ENCODE measurements at places on chromosomes 7 and 10. TPM values are rescaled to one million over a fixed set of nuclear protein-coding genes. Genes with fewer than 3 reads are reported as not detected.
A peak's percentile ranks its signal among the peaks of the same experiment; 100 is the strongest.

DNA sequence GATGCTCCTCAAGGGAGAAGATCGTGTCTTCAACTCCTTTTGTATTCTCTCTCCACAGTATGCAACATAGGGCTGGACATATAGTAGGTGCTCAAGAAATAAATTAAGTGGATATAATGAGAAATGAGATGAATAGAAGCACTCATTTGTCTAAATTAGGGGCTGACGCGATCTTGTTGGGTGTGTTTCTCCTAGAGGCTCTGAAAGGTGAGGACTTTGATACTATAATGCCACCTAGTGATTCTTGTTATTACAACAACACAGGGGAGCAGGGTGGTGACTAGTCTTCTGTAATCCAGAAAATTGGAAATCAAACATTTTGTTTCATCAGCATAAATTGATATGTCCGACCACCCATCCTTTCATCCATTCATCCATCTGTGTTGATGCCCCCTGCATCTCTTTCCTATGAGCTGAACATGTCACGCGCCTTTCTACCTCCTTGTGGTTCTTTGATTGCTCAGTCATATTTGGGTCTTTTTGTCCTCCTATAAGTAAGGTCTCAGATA is 3.5 kb upstream of the CFAP58 start:
- H3K27me3 ChIP-seq: no peaks in the 10 kb centered on the region
- H3K4me1 ChIP-seq: peaks cover 34% of the 10 kb centered on the region
- peak overlapping the region; percentile 36 for H3K27ac ChIP-seq
- H3K36me3 ChIP-seq: no peaks in the 10 kb centered on the region

GRCh38 chr7:69736126-69736810 is 138.0 kb downstream of the AUTS2 start:
- H3K36me3 ChIP-seq: no peaks in the 10 kb centered on the region
- no peak overlapping the region for H3K27ac ChIP-seq
- H3K4me1 ChIP-seq: peaks cover 61% of the 10 kb centered on the region

DNA sequence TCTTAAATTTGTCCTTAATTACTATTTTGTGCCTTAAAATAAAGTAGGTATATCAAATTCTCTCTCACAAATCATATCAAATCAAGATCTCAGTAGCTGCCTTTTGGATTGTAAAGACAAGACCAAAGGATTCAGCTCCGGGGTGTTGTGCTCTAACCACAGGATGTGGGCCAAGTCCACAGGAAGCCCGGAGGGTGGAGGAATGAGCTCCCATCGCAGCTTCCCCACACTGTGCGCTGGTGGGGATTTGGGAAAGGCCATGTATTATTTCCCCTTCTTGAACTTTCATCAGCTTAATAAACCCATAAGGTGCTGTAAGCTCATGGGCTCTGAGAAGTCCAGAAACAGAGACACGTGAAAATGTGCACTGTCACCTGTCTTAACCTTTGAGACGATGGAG is 241.6 kb upstream of the TCERG1L start:
- no peaks in the 10 kb centered on the region for H3K4me1 ChIP-seq
- H3K27me3 ChIP-seq: no peaks in the 10 kb centered on the region

DNA sequence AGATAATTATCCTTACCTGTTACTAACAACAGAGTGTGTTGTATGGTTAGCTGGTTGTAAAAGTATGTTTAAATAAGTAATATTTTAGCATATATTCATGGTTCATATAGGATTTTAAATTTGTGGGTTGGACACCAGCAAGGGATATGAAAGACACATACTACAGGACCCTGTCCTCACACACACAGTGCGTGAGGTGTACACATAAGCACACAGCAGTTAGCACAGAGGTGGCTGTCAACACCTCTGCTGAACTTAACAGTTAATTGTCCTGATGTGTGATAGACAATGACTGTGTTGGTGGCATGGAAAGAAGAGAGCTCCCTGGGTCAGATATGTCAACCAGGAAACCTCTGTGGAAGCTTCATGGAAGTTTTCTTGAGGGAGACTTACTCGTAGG is 23.3 kb upstream of the NUP42 start:
- no peaks in the 10 kb centered on the region for H3K27me3 ChIP-seq
- peaks cover 12% of the 10 kb centered on the region for H3K36me3 ChIP-seq
- H3K27ac ChIP-seq: no peak overlapping the region
- no peak for DNase-seq
- no peaks in the 10 kb centered on the region for H3K4me1 ChIP-seq

DNA sequence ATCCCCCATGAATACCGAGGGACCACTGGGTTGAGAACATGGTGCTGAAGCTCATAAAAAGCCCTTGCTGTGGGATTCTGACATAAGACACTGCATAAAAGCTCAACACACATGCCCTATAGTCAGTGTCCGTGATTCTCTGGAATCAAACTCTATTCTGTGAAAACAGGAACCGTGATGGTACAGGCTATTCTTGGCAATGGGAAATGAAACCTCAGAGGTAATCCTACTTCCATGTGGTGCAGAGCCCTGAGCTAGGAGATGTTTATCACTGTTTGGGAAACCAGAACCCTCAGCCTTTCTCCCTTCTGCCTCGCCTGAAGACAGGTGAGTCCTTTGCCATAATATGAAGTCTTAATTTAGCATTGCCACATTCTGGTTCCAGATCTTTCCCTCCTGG is 80.8 kb upstream of the PRSS1 start:
- no peaks in the 10 kb centered on the region for H3K4me1 ChIP-seq
- no peak overlapping the region for H3K27ac ChIP-seq
- no peaks in the 10 kb centered on the region for H3K27me3 ChIP-seq
- no peak for DNase-seq
- H3K4me3 ChIP-seq: no peak overlapping the region

DNA sequence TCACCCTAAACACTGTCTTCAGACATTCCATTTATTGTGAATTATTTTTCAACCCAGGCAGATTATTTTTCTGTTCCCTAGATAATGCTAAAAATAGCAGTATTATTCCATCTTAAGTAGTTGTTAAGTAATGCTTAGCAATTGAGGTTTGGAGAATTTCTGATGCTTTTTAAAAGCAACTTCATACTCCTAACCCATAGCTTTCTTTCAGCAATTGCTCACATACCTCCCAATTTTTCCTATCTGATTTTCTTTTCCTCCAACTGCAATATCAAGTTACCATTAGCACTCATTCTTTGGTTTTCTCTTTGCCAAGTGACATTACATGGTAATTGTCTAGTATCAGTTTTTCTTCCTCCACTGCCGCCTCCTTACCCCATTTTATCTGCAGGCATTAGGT is 104.7 kb downstream of the GPR85 start:
- H3K27me3 ChIP-seq: no peaks in the 10 kb centered on the region
- H3K27ac ChIP-seq: no peak overlapping the region
- H3K4me1 ChIP-seq: no peaks in the 10 kb centered on the region
- H3K36me3 ChIP-seq: no peaks in the 10 kb centered on the region

DNA sequence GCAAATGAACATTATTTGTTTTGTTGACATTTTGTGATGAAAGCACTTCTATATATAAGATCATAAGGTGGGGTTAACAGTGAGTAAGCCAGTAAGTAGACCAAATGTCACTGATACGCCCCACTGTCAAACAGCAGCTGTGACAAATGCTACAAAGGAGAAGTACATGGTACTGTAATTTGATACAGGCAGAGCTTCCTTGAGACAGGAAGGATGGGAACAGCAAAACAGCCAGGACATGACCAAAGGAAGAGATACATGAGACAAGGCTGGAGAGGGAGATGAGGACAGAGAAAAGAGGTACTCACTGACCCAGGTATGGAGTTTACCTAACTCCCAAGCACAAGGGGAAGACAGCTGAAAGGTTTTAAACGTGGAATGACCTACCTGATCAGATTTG is 127.0 kb downstream of the SRPK2 start:
- no peak for DNase-seq
- no peaks in the 10 kb centered on the region for H3K36me3 ChIP-seq
- H3K4me3 ChIP-seq: no peak overlapping the region
- no peak overlapping the region for H3K27ac ChIP-seq
- no peaks in the 10 kb centered on the region for H3K27me3 ChIP-seq

The AKR1C4 gene
- not detected for total RNA-seq
